Dermis blood vessel endothelial cell (primary cell): ENCODE measurements at places on chromosomes 11 and 22.

DNA sequence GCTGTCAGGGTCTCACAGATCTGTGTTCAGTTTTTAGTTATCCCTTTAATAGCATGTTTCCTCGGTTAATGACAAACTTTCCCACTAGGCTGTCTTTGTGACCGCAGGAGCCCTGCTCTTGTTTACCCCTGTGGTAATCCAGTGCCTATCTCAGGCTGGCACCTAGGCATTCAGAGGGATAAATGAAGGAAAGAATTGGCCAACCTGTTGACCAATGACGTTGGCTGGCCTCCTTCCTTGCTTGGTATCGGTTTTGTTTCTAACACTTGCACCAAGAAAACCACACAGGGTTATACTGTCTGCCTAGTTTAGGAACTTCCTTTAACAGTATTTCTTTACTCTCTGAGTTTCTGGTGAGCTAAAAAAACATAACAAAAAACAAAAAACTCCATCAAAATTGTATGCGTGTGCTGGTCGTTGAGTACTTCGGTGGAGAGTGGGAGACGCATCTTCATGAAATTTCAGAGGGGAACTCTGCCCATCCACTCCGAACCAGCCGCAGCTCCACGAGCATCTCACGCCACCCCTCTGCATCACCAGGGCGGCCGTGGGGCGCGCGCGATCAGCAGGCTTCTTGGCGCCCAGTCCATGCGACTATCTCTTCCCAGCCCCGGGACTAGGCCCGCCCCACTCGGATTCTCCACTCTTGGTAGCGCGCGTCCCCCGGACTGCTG, 563 bp upstream of the ENDOD1 start:
- DNase-seq, result no peak

DNA sequence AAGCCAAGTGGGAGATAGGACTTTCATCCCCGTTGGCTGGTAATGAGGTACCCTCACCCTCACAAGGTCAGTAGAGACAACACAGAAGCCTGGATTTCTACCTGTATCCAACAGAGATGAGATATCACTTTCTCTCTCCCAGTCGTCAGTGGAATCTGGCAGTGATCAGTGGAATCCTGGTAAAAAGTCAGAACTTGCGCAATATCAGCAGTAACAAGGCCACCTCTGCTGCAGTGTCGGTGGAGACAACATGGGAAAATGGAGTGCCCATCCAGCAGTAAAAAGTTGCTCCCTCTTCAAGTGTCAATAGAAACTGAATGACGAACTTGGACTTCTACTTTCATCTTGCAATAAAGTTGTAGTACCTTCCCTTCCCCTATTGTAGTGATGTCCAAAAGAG, 615.9 kb downstream of the ETS1 start:
- no peak for DNase-seq

DNA sequence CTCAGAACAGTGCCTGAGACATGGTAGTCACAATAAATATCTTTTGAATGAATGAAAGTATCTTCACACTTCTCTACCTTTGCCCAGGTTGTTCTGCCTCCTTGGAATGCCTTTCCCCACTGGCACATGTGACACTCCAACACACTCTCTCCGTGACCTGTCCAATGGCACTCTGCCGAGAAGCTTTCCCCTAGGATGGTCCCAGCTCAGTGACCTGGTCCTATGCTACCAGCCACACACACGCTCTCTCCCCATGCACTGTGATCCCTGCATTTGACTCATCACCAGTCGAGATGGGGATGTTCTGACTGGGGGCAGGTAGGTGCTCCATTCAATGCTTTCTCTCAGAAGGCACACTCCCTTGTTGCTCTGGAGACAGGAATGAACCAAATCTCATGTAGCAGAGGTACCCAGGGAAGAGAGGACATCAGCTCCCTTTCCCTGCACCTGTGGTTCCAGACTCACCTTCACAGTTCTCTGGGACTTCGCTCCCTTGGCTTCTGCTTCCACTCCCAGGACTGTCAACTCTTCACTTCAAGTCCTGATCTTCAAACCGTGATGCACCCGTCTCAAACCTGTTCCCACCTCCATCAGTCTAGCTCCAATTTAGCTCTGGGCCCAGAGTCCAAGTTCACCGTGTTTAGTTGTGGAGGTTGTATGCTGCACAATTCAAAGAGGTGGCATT, 30.7 kb upstream of the LMO1 start:
- no peak for DNase-seq

DNA sequence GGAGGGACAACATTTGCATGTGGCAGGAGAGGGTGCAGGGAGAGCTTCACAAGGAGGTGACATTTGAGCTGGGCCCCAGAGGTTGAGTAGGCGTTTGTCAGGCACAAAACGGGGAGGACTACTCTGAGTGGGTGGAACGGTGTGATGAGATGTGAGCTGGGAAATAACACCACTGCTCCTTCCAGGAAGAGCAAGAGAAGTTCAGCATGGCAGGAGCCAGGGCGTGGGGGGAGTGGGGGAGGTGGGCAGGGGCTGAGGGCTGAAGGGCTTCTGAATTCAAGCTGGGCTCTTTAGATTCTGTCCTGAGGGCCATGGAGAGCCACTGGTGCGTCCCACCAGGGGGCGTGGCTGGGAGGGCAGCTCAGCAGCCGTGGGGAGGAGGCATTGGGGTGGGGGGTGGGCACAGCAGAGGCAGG, 54.2 kb downstream of the OTOG start:
- DNase-seq, result peak; percentile 9

GRCh38 chr11:17954395-17955252, 58.2 kb downstream of the SERGEF start:
- no peak for DNase-seq

DNA sequence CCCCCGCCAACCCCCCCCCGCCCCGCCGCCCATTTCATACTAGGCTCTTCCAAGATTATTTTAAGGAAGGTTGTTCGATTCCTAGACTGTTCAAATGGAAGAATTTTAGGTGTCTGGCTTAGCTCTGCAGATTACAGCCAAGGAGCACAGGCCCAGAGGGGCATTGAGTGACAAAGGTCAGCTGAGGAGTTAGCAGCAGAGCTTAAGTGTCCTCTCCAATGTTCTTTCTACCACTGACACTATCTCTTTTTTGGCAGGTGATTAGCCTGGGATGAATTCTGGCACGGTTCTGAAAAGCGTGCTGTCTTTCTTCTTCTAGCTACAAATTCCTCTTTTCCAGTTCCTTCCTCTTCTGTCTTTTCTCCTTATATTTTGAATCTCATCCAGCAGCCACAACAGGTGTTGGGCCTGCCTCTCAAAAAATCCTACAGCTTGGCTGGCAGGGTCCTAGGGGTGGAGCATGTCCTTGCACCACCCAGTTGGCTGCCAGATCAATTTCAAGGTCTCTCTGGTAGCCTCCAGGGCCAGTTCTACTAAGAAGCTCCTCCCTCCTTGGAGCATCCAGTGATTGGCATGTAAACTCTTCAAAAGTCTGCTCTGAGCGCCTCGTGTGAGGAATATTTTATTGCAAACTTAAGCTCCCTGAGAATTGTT, 23.0 kb downstream of the KCNE3 start:
- DNase-seq, result no peak

DNA sequence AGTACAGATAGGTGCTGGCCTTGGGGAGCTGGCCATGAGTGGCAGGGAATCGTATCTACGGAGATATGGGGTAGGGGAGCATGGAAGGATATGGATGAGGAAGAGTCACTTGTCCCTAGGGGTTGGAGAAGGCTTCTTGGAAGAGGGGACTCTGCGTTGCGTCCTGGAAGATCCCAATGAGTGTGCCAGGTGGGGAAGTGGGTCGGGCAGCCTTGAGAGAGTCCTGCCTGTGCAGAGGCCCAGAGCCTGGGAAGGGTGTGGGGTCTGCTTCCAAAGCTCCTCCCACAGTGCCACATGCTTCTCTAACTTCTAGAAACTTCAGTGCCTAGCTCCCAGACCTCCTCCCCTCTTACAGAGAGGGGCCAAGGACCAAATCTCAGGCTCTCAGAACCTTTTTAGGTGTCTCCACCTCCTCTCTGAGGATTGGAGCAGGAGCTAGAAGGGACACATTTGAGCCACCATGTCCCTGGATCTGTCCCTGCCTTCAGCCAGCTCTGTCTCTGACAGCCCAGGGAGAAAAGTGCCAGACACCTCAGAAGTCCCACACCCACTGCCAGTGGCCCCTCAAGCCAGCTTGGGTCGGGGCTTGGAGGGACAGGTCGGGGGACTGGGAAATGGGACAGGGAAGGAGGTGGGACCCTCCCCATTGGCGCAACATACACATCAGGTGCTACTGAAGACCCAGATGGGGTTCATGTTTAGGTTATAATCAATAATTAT, 11.0 kb downstream of the RHBDD3 start:
- DNase-seq, result no peak

GRCh38 chr11:117717485-117718314, 79.3 kb downstream of the DSCAML1 start:
- no peak for DNase-seq

DNA sequence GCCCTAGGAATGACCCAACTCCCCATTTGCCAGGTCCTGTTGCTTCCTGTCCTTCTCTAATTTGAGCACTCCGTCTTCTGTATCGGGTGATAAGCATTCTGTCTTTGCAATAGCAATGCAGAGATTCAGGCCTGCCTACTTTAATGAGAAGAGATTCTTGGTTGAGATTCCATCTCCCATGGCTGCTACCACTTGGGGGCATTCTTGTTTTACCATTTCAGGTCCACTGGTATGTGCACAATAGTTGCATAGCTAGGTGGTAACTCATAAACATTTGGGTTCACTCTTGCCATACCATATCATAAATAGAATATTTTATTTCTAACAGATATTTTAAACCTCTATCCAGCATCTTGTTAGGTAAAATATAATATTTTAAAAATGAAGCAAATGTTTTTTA, 34.4 kb upstream of the CALCB start:
- no peak for DNase-seq

GRCh38 chr22:46841522-46841921, 79.1 kb downstream of the TBC1D22A start:
- no peak for DNase-seq

DNA sequence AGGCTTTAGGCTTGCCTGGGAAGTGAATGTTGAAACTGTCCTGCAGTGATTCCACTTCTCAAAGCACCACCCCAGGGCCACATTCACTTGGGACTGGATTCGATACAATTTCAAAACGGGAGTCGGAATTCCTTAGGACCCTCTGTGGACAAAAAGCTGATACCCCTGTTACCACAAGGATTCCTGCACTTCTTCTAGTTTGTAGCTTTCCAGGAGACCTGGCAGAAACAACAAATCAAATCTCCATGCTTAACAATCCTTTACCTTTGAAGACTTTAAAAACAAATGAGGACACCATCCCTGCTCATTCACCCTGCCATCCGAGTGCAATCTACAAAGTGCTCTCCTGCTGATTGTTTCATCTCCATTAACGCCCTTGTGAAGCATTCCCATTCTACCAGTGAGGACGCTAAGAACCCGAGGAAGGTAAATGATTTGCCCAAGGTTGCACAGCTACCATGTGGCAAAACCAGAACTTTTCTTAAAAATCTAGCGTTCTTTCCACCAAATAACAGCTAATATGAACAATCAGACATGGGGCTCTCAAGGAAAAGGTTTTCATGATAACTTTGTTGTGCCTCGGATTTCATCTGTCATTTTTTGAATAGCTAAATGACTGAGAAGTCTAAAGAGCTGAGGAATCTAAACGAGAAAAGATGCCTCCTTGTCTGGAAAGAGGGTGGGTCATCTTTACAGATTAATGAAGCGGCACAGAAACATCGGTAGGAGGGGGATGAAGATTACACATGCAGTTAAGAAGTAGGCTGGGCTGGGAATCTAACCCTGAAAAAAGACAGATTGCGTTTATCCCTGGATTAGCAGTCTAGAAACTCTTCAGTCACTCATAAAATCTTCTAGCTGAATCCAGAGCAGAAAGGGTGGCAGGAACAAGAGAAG, 720 bp upstream of the MPZL2 start:
- no peak for DNase-seq

DNA sequence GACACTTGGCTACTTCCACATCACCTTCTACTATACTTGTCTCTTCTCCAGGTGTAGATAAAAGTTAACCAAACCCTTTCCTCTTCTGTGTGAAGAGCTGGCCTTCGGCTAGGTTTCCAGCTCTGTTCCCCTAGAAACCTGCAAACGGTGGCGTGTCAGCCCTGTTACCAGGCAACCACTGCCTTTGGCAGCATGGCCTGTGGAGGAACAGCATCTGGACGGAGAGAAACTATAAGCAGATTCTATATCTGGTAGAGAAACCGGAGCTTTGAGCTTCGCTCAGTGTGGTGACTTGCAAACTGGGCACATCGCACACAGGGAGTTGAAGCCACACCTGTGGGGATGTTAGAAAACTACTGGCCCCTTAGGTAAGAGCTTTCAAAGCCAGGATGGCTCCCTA, 35.9 kb downstream of the ARAP1 start:
- DNase-seq, result no peak

DNA sequence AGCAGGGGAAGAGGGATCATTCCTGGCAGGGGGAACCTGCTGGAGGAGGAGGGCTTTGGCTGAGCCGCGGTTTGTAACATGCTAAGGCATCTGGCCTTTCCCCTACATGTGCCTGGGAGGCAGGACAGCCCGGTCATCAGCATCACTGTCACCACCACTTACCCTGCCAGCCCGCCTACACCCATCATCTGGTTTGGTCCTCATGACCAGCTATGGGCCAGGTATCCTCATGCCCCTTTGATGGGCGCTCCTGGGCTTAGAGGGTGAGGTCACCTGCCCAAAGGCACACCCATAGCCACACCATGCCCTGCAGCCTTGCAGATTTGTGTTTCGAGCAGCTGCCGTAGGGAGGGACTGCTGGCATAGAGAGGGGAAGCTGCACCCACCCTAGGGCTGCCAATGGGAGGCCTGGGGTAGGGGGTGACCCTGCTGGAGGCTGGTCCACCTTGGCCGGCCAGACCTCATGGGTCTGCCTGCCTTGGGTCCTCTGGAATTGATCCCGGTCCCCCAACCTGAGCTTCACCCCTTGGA, 2.6 kb downstream of the MRGPRF start:
- no peak for DNase-seq

DNA sequence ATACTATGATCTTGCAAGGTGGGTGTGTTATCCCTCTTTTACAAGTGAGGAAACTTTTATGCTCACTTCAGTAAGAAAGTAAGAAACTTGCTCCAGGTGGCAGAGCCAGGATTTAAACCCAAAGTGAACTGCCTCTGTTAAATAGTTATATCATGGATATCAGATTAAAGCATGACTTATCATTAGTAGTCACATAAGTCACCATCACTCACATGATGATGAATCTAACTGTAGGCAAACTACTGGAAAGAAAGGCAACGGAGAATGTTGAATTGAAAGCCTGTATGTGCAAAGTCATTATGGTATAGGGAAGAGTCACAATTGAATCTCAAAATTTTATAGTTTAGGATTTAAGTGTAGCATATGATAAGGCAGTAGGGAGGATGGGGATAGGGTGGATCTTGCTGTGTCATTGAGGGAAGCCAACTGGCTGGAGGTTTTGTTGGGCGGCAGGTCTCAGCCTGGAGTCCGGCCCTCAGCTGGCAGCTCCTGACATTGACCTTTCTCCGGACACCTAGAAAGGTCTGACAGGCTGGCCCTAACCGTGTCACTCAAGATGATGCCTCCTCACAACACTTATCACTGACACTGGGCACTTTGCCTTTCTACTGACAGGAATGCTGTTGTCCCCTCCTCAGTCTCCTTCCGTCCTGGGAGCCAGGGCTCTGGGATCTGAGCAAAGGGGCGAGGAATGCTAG, 98.3 kb downstream of the EMSY start:
- DNase-seq, result no peak
